Hindlimb muscle (tissue), 1 donor: ENCODE measurements at places on chromosomes 13 and 19. TPM values are rescaled to one million over a fixed set of nuclear protein-coding genes. Genes with fewer than 3 reads are reported as not detected.

The PNMA8A gene
- 43.2 TPM for polyA plus RNA-seq

The CBY2 gene
- polyA plus RNA-seq = not detected

The EBI3 gene
- 0.72 TPM for polyA plus RNA-seq

The POLR2I gene
- polyA plus RNA-seq = 55.2 TPM

The ZNF14 gene
- 4.0 TPM for polyA plus RNA-seq

The ONECUT3 gene
- not detected for polyA plus RNA-seq

The ZNF878 gene
- polyA plus RNA-seq = 0.31 TPM

The CCDC70 gene
- polyA plus RNA-seq = not detected

The TMC4 gene
- 5.7 TPM for polyA plus RNA-seq

The GTF3A gene
- polyA plus RNA-seq = 174 TPM

The NLRP5 gene
- polyA plus RNA-seq = not detected

The SSC5D gene
- polyA plus RNA-seq = 13.3 TPM

The LRG1 gene
- 0.43 TPM for polyA plus RNA-seq

The ZNF224 gene
- polyA plus RNA-seq = 15.3 TPM

The GZMM gene
- 0.21 TPM for polyA plus RNA-seq

The FGF21 gene
- not detected for polyA plus RNA-seq
